ENCODE measurements at places on chromosomes 7 and 10.

GRCh38 chr7:108109221-108109908, 20.8 kb downstream of the LAMB4 start:
- no peak for DNase-seq

GRCh38 chr10:113735913-113736312, 15.6 kb upstream of the PLEKHS1 start:
- DNase-seq: no peak

DNA sequence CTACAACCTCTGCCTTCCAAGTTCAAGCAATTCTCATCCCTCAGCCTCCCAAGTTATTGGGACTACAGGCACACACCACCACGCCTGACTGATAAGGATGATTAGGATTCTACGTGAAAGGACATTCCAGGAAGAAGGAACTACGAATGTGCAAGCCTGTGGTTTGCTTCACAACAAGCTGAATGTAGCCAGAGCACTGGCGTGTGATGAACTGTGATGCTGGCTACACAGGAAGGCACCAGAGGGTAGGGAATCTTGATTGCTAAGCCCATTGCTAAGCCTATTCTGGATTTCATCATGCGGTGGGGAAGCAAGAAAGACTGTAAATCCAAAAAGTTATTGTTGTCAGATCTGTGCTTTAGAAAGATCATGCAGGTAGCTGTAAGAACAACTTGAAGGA, 72.3 kb upstream of the SRRM3 start:
- DNase-seq: no peak

- no peak for DNase-seq
Observed at GRCh38 chr7:20459419-20459818, 128.7 kb downstream of the ITGB8 start.
